ENCODE measurements at places on chromosomes 5 and 9.

DNA sequence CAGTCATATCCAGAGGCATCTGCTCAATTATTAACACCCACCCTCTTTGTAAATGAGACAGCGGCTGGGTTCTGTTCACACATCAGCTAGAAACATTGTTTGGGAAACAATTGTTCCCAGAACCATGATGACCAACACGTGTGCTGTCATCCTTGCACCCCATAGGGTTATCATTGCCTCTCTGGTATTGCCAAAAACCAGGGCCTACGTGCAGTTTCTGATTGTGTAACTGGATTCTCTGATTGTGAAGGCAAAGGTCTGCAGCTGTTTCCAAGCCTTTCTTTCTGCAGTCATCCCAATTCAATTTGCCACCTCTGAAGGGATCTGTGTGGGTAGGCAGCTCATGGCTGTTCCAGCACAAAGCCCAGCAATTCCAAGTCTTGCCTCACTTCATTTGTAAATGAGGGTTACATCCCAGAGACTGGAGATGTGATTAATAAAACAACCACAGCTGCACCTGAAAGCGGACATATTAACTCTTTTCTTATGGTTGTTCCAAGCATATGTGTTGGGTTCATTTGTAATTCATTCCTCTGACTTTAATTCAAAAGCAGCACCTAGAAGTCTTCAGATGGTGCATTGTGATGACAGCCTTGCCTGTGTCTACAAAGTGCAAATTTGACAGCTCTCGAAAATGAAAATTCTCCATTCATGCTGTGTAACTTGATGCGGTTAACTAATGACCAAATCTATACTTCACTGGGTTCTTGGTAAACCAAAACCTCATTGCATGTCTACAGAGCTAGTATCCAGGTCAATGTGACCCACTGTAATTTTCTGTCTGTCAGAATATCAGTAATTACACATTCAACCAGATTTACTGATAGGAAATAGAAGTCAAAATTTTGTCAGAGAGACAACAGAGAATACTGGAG lies 66.6 kb downstream of the YIPF5 start:
- DNase-seq: no peak

GRCh38 chr9:105816981-105817380 lies 122.6 kb downstream of the TMEM38B start:
- DNase-seq: no peak

DNA sequence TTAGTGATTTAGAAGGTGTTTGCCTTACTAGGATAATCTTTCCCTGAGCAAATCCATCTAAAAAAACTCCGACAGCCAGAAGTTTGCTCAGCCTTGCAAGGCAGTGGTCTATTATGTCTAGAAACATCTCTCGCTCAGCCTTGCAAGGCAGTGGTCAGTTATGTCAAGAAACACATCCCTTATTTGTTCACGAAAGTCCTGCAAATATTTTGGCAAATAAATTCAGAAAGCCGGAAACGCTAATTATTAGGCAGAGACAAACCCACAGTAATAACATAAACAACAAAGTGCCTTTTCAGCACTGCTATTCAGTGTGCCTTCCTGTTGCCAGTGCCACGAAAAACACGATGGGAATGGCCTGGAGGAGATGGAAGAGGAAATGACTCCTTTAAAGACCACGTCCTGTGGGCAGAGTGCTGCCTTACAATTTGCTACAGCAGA lies 184.5 kb downstream of the GNAQ start:
- DNase-seq: no peak

DNA sequence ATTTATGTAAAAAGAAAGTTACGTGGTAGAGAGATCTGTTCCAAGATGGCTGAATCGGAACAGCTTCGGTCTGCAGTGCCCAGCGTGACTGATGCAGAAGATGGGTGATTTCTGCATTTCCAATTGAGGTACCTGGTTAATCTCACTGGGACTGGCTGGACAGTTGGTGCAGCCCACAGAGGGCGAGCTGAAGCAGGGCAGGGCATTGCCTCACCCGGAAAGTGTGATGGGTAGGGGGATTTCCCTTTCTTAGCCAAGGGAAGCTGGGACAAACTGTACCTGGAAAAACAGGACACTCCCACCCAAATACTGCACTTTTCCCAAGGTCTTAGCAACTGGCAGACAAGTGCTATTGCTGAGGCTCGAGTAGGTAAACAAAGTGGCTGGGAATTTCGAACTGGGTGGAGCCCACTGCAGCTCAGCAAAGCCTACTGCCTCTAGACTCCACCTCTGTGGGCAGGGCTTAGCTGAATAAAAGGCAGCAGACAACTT lies 13.1 kb upstream of the HSD17B4 start:
- no peak for DNase-seq

- DNase-seq: no peak
These were observed 1.4 kb upstream of the AGGF1 start for GRCh38 chr5:77028631-77029375.

GRCh38 chr5:123094237-123094918 lies 5.3 kb downstream of the PRDM6 start:
- DNase-seq: no peak

DNA sequence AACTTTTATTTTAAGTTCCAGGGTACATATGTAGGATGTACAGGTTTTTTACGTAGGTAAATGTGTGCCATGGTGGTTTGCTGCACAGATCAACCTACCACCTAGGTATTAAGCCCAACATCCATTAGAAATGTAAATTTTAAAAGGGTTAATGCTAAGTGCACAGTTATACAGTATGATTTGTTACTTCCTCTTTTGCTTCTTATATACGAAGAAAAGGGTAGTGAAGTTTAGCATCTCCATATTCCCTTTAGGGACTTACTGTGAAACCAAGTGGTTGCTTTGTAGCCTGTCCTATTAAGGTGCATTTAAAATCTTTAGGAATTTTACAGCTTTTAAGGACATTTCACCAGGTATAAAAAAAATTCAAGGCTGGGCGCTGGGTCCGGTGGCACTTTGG lies 46.4 kb downstream of the RBM27 start:
- DNase-seq: no peak

DNA sequence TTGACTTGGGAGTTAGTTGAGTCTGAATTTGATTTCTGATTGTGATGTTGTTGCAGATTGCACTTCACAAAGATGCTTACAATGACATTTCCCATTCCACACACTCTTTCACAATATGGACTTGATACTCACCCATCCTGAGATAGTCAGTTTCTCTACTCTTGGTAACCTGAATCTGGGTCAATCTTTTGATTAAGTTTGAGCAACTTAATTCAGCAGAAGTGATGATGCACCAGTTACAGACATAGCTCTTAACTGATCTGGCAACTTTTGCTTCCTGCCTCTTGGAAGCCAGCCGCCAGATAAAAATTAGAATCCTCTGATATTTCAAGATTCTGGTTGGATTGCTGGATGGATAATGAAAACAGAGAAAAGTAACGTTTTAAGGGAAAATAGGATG lies 79.7 kb upstream of the OSMR start:
- no peak for DNase-seq

- no peak for DNase-seq
These were observed 239.3 kb upstream of the GRIN3A start for GRCh38 chr9:101977614-101978210.

DNA sequence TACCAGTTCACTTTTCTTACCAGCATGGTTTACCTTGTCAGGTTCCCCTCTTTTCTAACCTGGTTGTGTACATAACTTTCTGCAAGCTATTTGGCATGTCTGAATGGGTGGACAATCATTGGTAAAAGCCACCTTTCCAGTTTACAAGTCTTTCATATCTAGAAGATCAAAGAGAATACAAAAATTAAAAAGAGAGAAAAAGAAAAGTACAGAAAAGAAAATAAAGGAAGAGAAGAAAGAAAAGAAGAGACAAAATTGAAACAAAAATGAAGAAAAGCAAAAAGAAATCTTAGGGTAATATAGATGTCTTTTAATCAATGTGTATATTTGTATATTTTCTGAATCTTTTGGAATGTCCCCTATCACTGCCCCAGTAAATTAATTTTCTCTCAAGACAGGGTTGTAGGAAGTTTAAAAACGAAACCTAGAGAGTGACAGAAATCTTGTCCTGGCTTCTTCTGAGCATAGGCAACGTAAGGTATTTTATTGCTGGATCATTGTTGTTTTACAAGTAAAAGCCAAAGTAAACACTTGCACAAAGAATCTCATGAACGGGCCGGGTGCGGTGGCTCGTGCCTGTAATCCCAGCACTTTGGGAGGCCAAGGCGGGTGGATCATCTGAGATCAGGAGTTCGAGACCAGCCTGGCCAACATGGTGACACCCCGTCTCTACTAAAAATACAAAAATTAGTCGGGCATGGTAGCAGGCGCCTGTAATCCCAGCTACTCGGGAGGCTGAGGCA lies 98.7 kb upstream of the IFNE start:
- DNase-seq: no peak

DNA sequence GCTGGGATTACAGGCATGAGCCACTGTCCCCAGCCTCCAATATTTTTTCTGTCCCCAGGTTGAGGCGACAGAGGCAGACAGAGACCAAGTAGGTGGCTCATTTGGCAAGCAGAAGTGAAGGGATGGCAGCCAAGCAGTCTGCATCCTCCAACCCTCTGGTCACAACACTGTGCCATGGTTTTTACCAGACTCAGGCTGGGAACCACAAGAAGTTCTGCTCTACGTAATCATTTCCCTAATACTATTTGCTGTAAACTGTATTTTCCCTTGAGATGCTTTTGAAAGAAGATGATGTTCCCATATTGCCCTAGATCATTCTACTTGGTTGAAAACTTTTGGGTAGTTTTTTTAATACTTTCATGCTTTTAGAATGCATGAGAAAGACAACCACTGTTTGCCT lies 40.5 kb downstream of the PTTG1 start:
- no peak for DNase-seq
